ENCODE measurements at places on chromosomes 4 and X.

- peaks cover 11% of the 10 kb centered on the region for H3K4me1 ChIP-seq
- no peaks in the 10 kb centered on the region for H3K36me3 ChIP-seq
- no peak overlapping the region for H3K4me3 ChIP-seq
- H3K27me3 ChIP-seq = no peaks in the 10 kb centered on the region
- no peak overlapping the region for H3K27ac ChIP-seq
- no peak for DNase-seq
Measured at GRCh38 chr4:167893531-167893930, 198.8 kb upstream of the ANXA10 start.

GRCh38 chrX:107747596-107748161 lies 27.9 kb downstream of the TSC22D3 start:
- no peaks in the 10 kb centered on the region for H3K27me3 ChIP-seq
- peaks cover 31% of the 10 kb centered on the region for H3K4me1 ChIP-seq
- DNase-seq = no peak
- no peak overlapping the region for H3K4me3 ChIP-seq

DNA sequence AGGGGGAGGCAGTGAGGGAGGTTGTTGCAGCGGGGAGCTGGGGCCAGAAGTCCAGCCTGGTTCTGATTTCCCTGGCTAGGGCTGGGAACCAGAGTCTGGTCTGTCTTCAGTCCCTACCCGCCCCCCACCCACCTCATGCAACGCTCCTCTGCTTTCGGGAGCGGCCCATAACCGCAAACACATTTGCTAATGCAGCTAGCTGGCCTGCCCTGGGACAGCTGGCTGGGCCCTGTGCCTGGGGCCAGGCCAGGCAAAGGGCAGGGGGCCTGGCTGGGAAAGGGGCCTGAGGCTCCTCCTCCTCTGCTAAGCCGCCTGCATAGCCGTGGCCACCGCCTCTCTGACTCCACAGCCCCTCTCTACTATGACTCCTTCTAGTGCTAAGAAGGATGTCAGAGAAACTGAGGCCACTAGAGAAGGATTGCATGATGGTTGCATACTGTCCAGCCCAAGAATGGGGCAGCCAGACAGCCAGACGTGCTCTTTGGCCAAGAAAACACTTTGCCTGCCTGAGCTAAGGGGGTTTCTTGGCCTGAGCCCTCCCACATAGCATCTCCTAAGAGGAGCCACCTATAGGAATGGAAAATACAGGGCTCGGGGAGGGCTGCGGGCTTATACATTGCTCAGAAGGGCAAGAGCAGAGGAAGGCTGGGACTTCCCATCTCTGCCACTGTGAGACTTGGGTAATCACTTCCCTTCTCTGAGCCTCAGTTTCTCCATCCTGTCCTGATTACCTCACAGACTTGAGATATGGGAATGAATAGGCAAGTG lies 76.9 kb downstream of the PJA1 start:
- DNase-seq = no peak
- no peak overlapping the region for H3K27ac ChIP-seq
- no peak overlapping the region for H3K4me3 ChIP-seq
- no peaks in the 10 kb centered on the region for H3K27me3 ChIP-seq
- no peaks in the 10 kb centered on the region for H3K4me1 ChIP-seq
- no peaks in the 10 kb centered on the region for H3K36me3 ChIP-seq

- no peak overlapping the region for H3K27ac ChIP-seq
- no peak for DNase-seq
- H3K4me1 ChIP-seq = no peaks in the 10 kb centered on the region
Measured at GRCh38 chr4:68732653-68733466, 62.4 kb upstream of the UGT2B15 start.

DNA sequence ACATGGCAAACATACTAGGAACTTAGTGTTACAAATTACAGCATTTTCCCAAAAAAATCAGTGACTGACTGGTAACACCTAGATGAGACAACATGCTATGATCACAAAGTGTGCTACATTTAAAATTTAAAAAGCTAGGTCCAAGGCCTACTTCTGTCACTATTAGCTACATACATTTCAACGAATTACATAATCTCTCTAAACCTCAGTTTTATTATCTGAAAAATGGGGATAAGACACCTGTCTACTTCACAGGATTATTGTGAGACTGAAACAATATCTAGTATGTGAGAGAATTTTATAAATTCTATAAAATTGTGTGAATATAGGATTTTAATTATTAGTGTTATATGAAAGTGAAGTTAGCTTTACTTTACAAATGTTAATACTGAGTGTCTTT lies 228.5 kb downstream of the DCLK2 start:
- no peaks in the 10 kb centered on the region for H3K4me1 ChIP-seq
- H3K27me3 ChIP-seq = no peaks in the 10 kb centered on the region
- H3K36me3 ChIP-seq = no peaks in the 10 kb centered on the region
- H3K4me3 ChIP-seq = no peak overlapping the region

DNA sequence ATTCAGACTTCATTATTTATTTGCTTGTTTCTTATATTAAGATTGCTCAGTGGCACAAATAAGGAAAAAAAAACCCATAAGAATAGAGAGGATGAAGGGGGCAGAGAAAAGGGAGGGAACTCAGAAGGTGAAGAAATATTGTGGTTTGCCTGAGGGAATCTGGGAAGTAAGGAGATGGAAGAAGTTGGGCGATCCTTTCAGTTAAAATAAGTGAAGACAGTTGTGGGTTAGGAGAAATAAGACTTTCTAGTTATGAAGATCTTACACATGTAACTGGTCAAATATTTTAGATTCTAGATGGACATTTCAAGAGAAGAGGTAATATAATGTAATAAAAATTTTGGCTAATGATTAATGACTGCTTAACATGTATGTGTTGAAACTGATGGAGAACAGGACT lies 138.7 kb upstream of the LIMCH1 start:
- H3K4me3 ChIP-seq = no peak overlapping the region
- peaks cover 7% of the 10 kb centered on the region for H3K4me1 ChIP-seq
- no peak overlapping the region for H3K27ac ChIP-seq
- DNase-seq = no peak
- H3K27me3 ChIP-seq = no peaks in the 10 kb centered on the region

GRCh38 chrX:108033890-108034289 lies 11.0 kb upstream of the VSIG1 start:
- DNase-seq = no peak
- H3K27ac ChIP-seq = no peak overlapping the region
- H3K36me3 ChIP-seq = no peaks in the 10 kb centered on the region
- H3K4me3 ChIP-seq = no peak overlapping the region
- no peaks in the 10 kb centered on the region for H3K4me1 ChIP-seq
- no peaks in the 10 kb centered on the region for H3K27me3 ChIP-seq

- peak overlapping the region; percentile 65 for H3K27ac ChIP-seq
- H3K36me3 ChIP-seq = no peaks in the 10 kb centered on the region
- peaks cover 39% of the 10 kb centered on the region for H3K4me1 ChIP-seq
- peak; percentile 70 for DNase-seq
- H3K27me3 ChIP-seq = no peaks in the 10 kb centered on the region
Measured at GRCh38 chr4:85498068-85498733, 23.3 kb downstream of the ARHGAP24 start.

DNA sequence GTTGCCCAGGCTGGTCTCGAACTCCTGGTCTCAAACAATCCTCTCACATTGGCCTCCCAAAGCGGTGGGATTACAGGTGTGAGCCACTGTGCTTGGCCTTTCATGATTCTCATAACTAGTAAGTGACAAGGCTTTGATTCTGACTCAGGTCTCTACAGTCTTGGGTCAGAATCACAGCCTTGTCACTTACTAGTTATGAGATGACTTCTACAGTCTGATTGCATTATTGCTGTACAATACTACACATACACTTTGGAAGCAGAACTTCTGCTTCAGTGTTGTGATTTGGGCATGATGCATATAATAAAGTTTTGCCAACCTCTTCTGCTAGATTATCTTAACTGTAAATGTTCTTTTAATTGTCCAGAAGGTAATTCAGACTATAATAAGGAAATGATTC lies 123.3 kb downstream of the KDM6A start:
- no peak overlapping the region for H3K4me3 ChIP-seq
- H3K27ac ChIP-seq = no peak overlapping the region
- peaks cover 11% of the 10 kb centered on the region for H3K4me1 ChIP-seq
- no peaks in the 10 kb centered on the region for H3K36me3 ChIP-seq

DNA sequence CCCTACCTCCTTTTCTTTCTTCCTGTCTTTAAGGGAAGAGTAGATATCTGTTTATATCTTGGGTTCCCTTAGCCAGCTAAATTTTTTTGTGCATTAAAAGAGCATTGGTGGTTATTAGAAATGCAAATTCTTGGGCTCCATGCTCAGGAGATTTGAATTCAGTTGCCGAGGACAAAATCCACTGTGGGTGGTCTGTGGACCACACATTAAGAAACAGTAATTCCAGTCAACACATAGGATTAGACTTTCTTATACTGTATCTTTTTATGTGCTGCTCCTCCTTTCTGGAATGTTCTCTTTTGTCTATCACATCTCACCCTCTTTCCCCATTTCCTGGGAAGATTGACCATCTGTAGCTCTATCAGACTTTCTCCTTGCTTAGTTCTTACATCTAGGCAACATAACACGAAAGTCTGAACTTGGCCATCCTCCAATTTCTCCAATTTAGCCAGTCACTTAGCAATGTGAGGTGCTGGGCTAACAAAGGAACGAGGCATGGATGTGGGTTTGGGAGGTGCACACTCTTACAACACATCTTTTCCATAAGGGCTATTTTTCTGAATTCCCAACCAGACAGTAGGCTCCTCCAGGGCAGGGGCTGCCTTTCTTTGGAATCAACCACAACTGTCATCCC lies 5.3 kb upstream of the PDLIM3 start:
- H3K4me3 ChIP-seq = no peak overlapping the region
- peaks cover 9% of the 10 kb centered on the region for H3K4me1 ChIP-seq
- H3K27me3 ChIP-seq = no peaks in the 10 kb centered on the region
- no peak for DNase-seq
- H3K36me3 ChIP-seq = no peaks in the 10 kb centered on the region

DNA sequence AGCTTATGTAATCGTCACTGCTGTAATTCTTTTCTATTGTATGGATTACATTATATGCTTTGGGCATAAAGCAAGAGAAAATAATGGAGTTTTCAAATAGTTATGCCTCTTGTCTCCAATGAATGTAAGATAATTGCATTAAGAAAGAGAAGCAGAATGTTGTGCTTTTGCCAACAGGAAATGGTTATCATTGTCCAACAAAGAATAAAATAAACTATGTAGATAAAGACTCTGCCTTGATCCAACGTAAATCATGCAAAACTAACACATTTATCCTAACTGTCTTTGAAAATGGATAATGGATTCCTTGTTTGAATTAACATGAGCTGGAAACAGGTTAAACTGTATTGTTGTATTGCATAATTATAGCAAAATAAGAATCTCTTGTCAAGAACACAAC lies 1709.0 kb downstream of the PCDH7 start:
- H3K27me3 ChIP-seq = no peaks in the 10 kb centered on the region
- no peak overlapping the region for H3K4me3 ChIP-seq
- H3K36me3 ChIP-seq = no peaks in the 10 kb centered on the region
- no peak overlapping the region for H3K27ac ChIP-seq
- no peak for DNase-seq

GRCh38 chr4:184688447-184688846 lies 38.9 kb downstream of the PRIMPOL start:
- H3K27ac ChIP-seq = no peak overlapping the region
- no peaks in the 10 kb centered on the region for H3K36me3 ChIP-seq
- no peak overlapping the region for H3K4me3 ChIP-seq
- no peak for DNase-seq
- no peaks in the 10 kb centered on the region for H3K27me3 ChIP-seq
- H3K4me1 ChIP-seq = peaks cover 8% of the 10 kb centered on the region

GRCh38 chrX:153802513-153803045 lies 8.1 kb downstream of the SSR4 start:
- DNase-seq = no peak
- H3K36me3 ChIP-seq = peaks cover 9% of the 10 kb centered on the region
- no peak overlapping the region for H3K4me3 ChIP-seq
- H3K27me3 ChIP-seq = no peaks in the 10 kb centered on the region
- no peaks in the 10 kb centered on the region for H3K4me1 ChIP-seq
- no peak overlapping the region for H3K27ac ChIP-seq

DNA sequence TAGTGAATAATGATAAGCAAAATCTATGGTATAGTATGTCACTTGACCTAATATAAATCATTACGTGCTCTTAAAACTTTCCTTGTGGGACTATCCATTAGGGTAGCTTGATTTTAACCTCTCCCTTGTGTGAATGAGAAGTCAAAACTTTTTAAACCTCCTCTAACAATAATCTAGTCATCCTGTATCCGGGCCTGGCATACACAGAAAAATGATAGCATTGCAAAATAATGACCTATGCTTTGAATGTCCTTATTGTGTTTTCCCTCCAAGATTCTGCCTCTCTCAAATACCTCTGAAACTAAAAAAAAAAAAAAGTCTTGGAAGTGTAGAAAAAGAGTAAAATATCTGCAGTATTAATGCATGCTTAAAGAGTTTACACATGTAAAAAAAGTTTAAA lies 250.0 kb upstream of the NDST3 start:
- no peaks in the 10 kb centered on the region for H3K4me1 ChIP-seq
- no peak overlapping the region for H3K4me3 ChIP-seq
- no peak for DNase-seq
- H3K36me3 ChIP-seq = no peaks in the 10 kb centered on the region
- no peaks in the 10 kb centered on the region for H3K27me3 ChIP-seq
- no peak overlapping the region for H3K27ac ChIP-seq

DNA sequence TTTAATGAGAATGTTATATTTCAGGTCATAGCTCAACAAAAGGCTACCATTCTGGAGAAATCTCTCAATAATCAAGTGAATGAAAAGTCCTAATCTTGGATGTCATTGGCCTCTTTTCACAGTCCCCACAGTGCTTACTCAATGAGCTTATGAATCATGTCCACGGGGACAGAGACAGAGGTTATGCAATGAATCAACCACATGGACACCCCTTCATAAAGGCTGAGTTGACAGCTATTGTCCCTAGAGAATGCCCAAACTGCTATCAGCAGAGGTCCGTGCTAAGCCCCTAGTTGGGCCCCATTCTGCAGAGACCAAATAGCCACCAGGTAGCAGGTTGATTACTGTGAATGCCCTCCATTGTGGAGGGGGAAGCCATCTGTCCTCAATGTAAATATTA lies 158.1 kb downstream of the LHFPL1 start:
- DNase-seq = no peak
- no peak overlapping the region for H3K4me3 ChIP-seq
- no peaks in the 10 kb centered on the region for H3K4me1 ChIP-seq
- no peak overlapping the region for H3K27ac ChIP-seq

DNA sequence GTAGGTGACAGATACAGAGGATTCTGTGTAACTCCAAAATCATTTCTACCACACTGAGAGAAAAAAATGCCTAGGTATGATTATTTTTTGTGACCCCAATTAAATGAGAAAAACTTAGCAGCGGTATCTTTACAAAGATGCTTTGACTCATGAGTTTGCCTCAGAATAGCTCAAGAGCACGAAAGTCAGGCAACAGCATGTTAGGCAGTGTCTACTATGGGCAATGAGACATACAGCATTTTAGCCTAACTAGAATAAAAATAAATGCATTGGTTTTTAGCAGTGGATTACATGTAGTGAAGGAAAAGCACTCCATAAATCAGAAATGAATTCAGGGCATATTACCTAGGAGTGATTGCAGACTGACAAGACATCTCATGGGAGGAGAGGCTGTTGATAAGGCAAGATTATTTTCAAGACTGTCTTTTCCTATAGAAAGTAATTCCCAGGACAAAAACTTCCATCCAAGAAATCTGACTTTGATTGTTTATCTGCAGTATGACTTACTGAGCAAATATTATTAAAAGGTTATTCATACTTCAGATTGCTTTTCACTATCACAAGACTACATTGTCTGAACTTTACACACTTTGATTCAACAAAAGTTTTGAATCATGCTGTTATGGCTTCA lies 3.6 kb downstream of the ANXA10 start:
- H3K4me1 ChIP-seq = no peaks in the 10 kb centered on the region
- no peaks in the 10 kb centered on the region for H3K27me3 ChIP-seq
- no peak for DNase-seq
- no peaks in the 10 kb centered on the region for H3K36me3 ChIP-seq
- H3K4me3 ChIP-seq = no peak overlapping the region
- no peak overlapping the region for H3K27ac ChIP-seq

Data from suprapubic skin (tissue), 4 donors.